ENCODE measurements at places on chromosomes 16 and 17. TPM values are rescaled to one million over a fixed set of nuclear protein-coding genes. Genes with fewer than 3 reads are reported as not detected.

The SLC16A5 gene
- total RNA-seq, result 4.4 TPM

The SPATA22 gene
- total RNA-seq, result not detected

The PDK2 gene
- 28.0 TPM for total RNA-seq

The SRL gene
- total RNA-seq, result not detected

All from cardiac atrium fibroblast (primary cell).